ENCODE measurements at places on chromosomes 3 and 15.

- no peak for DNase-seq
Observed at GRCh38 chr15:28080386-28080785, 18.7 kb downstream of the OCA2 start.

DNA sequence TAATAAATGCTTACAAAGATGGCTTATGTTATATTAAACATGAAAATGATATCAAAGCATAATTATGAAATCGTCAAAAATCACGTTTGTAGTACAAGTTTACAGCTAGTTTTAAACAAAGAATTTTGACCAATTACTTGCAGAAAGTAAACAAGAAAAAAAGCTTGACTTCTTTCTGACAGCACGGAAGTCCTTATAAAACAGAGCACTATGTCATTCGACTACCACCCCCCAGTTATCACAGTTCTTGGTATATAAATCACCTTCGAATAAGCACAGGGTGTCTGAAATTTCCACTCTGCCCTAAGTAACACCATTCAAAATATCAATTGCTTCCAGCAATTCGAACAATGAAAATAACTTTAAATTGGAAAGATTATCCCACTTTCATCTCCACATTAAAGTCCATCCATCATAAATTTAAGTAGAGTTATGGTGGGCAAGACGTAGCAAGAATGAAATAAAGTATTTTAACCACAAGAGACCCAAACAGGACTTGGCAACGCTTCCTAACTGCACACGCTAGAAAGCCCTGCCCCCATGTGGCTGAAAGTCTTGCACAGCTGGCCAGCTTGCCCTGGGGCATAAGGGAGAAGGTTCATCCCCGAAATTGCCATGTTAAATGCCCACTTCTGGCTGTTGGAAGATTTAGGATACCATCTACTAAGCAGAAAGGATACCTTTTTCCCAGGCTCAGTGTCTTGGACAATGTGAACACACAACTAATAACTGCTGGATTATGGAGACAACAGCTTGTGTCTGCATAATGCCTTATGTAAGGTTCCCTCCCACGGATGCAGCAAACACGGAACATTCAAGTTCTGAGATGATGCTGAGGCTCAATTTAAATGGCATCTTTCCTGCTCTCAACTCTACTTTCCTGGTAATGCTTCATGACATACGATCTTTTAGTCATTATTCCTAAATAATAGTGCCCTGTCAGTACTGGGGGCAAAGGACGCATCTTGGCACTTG lies 116.4 kb upstream of the TJP1 start:
- no peak for DNase-seq

GRCh38 chr15:55015093-55015445 lies 181.7 kb downstream of the RSL24D1 start:
- DNase-seq: no peak

- DNase-seq: no peak
Observed at GRCh38 chr15:91887321-91887720, 33.8 kb downstream of the SLCO3A1 start.

DNA sequence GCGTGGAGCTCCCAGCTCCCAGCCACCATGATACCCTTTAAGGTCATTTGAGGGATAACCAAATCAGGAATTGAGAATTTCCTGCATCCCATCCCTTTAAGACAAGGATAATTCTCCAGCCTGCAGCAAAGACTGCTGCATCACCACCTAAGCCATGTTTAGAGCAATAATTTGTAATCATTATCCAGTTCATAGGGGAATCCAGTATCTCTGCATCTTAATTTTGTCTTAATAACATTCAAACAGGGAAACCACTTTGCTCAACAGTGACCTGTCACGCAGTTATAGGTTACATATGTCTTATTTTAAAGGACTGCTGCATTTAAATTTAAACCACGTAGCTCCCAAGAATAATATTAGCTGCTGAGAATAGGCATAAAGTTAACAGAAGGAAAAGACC lies 188.4 kb downstream of the SSR3 start:
- DNase-seq: no peak

- DNase-seq: no peak
Observed at GRCh38 chr15:100350434-100351226, 8.9 kb upstream of the ADAMTS17 start.

DNA sequence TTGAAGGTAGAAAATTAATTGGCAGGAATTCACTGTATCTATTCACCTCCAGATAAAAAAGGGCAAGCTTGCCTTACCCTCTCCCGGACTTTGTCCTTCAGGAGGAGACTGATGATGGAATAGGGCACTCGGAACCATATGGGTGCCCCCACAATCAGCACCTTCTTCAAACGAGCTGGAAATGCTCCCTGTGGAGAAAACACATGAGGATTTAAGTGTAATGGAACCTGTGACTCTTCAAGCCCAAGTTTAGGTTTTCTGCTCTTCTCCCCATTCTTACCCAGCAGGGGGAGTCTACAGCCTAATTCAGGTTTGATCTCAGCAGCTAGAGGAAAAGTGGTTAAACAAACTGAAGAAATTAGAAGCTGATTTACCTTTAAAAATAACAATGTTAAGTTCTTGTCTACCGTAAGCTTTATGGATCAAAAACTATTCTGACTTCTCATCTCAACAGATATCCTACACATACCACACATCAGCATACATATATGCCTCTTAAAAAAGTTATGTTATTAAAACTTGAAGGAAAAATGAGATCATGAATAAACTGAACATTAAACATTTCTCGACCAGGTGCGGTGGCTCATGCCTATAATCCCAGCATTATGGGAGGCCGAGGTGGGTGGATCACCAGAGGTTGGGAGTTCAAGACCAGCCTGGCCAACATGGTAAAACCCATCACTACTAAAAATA lies 57.5 kb upstream of the SIN3A start:
- no peak for DNase-seq

DNA sequence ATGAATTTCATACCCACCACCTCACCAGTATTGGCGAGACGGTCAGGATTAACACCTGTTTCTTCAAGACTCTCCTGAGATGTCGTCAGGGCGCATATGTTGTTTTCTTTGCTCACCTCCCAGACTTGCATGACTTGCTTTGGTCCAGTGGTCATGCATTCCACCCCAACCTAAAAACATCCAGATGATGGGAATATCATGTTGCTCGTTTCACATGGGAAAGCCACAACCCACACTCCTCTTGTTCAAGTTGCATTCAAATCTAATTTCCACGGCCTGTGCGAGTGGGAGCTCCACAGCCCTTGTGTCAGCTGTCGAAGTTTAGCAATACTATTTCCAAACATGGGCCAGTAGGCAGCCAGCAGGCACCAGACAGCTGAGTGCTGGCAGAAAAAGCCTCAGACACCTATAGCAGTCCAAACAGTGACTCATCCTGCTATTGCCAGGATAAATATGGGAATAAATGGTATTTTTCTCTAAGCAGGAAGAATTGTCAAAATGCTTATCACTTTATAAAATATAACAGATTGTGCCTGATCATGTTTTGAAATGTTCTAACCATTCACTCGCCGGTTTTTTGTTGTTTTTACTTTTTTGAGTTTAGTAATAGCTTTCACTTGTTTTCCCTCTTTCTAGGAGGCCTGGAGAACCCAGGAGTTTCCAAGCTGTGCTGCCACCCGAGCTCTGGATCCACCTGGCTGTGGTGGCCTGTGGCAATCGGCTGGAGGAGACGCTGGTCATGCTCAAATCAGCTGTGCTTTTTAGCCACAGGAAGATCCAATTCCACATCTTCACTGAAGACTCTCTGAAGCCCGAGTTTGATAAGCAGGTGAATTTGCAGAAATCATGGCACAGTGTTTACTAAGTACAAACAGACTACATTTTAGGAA lies 20.1 kb downstream of the GXYLT2 start:
- DNase-seq: no peak

DNA sequence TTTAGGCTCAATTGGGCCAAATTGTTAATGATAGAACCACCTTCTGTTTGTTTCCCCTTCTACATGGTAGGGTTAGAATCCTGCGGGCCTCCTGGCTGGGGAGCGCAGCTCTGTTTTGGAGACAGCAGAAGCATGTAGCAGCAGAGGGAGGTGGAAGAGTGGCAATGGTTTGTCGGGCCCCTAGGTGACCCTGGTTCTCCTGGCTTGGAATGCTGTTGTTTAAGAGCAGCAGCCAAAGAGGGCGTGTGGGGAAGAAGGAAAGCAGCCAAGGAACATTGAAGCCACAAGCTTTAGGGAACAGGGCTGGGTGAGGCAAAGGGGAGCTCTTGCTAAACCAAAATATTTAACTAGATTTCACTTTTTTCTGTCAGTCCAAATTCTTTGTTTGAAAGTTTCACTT lies 213.7 kb upstream of the NR2E3 start:
- DNase-seq: no peak

DNA sequence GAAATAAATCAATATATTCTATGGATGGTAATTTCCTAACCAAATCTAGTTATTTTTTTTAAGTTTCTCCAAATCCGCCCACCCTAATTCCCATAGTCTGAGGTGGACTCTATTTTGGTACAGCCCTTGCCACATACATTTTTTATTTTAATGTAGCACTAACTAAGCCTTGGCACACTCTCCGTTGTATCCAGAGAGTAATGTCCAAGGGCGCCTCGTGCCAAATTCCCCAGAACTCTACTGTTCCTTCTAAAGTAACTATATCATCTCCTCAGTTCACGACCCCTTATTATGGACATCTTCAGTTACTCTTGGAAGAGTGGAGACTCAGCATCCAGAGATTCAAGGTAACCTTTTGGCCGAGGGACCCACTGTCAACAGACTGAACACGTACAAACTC lies 1.3 kb downstream of the VGLL3 start:
- no peak for DNase-seq

- DNase-seq: no peak
Observed at GRCh38 chr3:168926426-168926825, 737.1 kb downstream of the MECOM start.

- no peak for DNase-seq
Observed at GRCh38 chr3:23075496-23075895, 127.6 kb upstream of the UBE2E2 start.

DNA sequence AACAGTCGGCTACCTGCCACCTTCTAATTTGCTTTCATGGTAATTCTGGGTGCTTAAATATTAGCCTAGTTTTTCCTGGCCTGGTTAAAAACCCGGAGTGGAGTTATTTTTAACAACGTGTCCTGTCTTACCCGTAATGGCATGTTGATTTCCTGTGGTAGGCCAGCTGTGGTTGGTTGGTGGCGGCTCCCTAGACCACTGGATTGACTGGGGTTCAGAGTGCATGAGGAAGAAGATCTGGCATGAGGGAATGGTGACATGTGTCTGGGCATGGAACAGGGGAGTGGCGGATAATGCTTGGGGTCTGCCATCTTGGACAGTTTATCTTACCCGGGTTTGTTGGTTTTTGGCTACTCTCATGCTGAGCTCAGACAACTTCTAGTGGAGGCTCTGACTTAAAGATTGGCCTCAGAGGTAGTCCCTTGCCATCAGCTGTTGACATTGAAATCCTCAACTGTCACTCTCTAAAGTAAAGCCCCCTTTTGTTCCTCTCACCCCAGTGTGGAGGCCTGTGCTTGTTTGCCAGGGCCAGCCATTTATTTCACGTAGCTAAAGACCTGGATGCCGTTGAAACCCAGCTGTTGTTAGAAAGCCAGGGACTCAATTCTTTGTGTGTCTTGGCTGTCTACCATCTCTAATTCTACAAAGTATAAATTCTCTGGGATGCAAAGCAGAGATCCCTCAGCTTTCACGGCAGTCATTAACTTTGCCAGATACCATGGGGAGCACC lies 81.6 kb downstream of the DNASE1L3 start:
- DNase-seq: no peak

DNA sequence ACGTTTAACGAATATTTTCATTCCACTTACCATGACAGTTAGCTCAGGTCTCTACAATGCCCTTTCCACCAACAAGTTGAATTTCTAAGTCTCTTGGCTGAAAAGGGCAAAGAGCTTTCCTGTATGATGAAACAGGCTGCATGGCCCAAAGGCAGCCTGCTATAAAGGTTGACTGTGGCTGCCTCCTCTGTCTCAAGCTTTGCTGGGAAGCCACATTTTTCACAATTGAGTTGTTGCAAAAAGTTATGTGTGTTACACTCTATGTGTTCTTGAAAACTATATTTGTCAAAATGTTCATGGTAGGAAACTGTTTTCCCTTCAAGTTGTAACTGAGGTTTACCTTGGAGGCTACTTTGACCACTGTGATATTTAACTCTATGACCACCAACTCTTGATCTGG lies 49.5 kb downstream of the DZIP1L start:
- no peak for DNase-seq

- DNase-seq: no peak
Observed at GRCh38 chr3:150073031-150073430, 102.3 kb upstream of the PFN2 start.

- no peak for DNase-seq
Observed at GRCh38 chr3:112167758-112168157, 34.7 kb upstream of the GCSAM start.

- no peak for DNase-seq
Observed at GRCh38 chr15:85646538-85647091, 148.1 kb downstream of the KLHL25 start.

DNA sequence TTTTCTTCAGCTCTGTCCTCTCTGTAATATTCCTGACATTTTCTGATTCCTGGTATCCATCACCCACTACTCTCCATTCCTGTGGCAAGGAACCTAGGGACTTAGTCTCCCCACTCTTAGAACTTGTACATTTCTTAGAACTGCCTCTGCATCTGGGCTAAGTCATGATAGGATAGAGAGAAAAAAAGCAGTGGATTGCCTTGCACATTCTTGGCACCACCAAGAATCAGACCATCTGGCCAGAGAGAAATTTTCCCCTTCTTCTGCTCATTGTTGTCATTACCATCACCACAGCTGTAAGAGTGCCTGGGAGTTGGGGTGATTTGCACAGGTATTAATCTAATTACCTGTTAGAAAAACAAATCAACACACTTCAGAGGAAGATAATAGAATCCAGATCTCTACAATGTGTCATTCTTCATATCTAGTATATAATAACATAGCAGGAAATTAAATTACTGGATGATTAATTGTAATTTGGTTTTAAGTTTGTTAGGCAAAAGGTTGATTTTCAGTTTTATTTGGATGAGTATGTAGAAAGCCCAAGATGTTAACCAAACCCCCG lies 264.8 kb upstream of the ZPLD1 start:
- DNase-seq: no peak

- no peak for DNase-seq
Observed at GRCh38 chr3:55059027-55059629, 131.3 kb upstream of the LRTM1 start.

- DNase-seq: no peak
Observed at GRCh38 chr3:45097296-45097883, 48.8 kb downstream of the CDCP1 start.

Data from stimulated activated CD4-positive, alpha-beta T cell treated with anti-CD3 and anti-CD28 coated beads, Interleukin-1b, Interleukin-23, amount 100 ng/mL, for 24 hours (primary cell).